ENCODE measurements at places on chromosomes 4 and X. TPM values are rescaled to one million over a fixed set of nuclear protein-coding genes. Genes with fewer than 3 reads are reported as not detected.

Gene SLC6A14
- not detected for total RNA-seq

GRCh38 chrX:109783701-109784079 lies 50.6 kb upstream of the ACSL4 start:
- no peak for DNase-seq

DNA sequence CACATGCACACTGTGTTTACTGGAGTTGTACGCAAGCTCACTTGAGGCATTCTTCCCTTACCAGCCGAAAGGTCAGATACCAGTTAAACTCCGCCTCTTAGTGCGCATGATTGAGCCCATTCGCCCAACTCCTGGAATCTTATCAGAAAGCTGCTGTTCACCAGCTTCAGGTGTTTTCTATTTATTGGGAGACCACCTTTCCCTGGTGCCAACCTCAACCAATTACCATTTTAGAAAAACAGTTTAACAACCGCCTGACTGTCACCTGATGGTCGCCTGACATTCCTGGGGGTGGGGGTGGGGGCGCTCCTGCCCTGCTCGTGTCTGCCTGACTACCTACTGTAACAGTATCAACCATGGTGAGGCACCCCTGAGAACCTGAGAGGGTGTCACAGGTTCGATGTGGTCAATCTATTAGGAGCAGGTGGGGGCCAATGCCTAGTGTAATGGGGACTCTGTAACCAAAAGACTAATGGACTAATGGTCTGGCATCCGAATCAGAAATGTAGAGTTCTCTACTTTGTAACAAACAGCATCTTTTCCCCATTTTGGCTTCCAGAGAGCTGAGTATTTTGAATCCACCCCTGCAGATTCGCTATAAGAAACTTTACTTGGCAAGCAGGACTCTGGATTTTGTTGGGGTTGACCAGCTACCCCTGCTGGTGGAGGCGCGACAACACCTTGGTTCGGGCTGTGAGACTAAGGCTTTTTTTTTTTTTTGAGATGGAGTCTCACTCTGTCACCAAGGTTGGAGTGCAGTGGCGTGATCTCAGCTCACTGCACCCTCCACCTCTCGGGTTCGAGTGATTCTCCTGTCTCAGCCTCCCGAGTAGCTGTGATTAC lies 58.2 kb upstream of the ZNF157 start:
- DNase-seq = no peak

DNA sequence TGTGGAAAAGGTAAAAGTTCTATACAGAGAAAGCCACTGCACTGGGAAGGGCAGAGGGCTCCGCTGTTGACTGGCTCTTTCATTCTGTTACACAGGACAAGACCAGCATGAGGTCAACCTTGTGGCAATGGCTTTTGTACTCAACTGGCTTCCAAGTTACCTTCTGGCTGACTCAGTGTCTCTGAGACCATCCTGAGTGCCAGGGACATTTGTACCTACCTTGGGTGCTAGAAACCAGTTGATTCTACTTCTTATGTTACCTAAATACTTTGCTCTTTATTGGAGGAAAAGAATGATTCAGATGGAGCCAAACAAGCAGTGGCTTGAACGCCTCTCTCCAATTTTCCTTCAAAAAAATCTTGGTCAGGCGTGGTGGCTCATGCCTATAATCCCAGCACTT lies 123.2 kb downstream of the RBM47 start:
- DNase-seq = no peak

Gene XAGE1A
- not detected for total RNA-seq

GRCh38 chr4:122045533-122045932 lies 93.7 kb upstream of the TRPC3 start:
- DNase-seq = no peak

- DNase-seq = no peak
Observed at GRCh38 chr4:3290889-3291321, 1.9 kb upstream of the RGS12 start.
